ENCODE measurements at places on chromosomes 4 and X. TPM values are rescaled to one million over a fixed set of nuclear protein-coding genes. Genes with fewer than 3 reads are reported as not detected.

GRCh38 chr4:27720010-27720766, 859.5 kb downstream of the STIM2 start:
- no peak for DNase-seq

- no peak for DNase-seq
Measured at GRCh38 chr4:98613453-98614075, 44.8 kb downstream of the TSPAN5 start.

GRCh38 chr4:44462259-44462658, 13.7 kb upstream of the KCTD8 start:
- no peak for DNase-seq

GRCh38 chrX:39202641-39203040, 401.4 kb downstream of the MID1IP1 start:
- no peak for DNase-seq

IL15 gene
- 6.0 TPM for total RNA-seq

DNA sequence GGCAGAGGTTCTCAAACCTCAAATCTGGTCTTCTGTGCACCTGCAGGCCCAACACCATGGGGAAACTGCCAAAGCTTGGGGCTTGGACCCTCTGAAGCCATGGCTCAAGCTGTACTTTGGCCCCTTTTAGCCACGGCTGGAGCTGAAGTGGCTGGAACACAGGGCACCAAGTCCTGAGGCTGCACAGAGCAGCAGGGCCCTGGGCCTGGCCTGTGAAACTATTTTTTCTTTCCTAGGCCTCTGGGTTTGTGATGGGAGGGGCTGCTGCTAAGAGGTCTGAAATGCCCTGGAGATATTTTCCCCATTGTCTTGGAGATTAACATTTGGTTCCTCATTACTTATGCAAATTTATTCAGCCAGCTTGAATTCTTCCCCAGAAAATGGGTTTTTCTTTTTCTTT, 18.3 kb upstream of the PI4K2B start:
- no peak for DNase-seq

DNA sequence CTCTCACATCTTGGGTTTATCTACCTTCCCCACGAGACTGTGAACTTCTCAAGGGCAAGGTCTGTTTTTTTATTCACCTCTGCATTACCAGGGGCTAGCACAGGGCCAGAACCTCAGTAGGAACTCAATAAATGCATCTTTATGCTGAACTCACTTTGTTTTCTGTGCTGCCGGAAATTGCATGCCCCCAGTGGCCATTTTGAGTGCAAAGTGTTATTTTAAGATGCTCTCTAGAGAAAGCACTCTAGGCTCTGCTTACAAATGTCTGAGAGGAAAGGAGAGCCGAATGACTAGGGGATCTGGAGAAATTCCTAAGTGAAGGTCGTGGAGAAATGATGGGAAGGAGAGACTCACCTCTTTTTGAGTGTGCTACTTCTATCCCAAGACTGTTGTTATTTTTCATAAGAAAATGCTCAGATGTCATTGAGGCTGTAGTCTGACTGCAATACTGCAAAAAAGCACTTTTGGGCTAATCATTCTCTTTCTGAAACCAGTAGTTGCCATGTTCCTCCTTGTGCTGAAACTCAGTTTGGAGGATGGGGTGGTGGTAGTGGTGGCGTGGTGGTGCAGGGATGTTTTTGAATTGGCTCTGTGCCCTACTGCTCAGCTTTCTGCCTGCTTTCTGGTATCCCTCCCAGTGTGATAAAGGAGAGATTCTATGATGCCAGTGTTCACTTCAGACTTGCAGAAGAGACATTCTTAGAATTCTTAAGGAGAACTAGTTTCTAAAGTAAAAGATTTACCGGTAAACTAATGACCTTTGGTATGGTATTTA, 41.3 kb downstream of the DOCK11 start:
- no peak for DNase-seq

DNA sequence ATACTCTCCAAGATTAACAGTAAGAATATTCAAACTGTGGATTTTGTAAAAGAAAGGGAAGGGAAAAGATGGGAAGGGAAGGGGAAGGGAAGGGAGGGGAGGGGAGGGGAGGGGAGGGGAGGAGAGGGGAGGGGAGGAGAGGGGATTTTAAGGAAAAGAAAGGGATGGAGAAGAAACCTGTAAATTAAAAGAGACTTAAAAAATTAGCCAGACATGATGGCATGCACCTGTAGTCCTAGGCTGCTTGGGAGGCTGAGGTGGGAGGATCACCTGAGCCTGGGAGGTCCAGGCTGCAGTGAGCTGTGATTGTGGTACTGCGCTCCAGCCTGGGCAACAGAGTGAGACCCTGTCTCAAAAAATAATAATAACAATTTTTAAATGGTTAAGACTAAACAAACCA, 83.7 kb downstream of the USP46 start:
- no peak for DNase-seq
